ENCODE measurements at places on chromosomes 7 and 10.

DNA sequence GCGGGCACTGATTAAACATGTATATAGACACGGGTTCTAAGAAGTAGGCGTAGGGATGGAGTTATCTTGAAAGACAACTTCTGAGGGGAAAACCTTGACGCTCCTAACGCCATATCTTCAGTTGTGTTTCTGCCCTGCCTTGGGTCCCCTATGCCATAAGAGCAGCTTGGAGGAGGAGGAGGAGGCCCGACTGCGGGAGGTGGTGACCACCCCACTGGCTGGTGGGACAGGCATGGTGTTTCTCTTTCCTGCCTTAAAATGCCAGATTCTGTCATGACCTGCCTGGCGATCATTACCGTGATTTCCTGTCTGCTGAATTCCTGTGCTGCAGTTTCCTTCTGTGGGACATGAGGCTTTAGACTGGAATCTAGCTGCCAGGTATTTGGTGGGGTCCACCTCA is 15.9 kb downstream of the ZNF783 start:
- DNase-seq: no peak

DNA sequence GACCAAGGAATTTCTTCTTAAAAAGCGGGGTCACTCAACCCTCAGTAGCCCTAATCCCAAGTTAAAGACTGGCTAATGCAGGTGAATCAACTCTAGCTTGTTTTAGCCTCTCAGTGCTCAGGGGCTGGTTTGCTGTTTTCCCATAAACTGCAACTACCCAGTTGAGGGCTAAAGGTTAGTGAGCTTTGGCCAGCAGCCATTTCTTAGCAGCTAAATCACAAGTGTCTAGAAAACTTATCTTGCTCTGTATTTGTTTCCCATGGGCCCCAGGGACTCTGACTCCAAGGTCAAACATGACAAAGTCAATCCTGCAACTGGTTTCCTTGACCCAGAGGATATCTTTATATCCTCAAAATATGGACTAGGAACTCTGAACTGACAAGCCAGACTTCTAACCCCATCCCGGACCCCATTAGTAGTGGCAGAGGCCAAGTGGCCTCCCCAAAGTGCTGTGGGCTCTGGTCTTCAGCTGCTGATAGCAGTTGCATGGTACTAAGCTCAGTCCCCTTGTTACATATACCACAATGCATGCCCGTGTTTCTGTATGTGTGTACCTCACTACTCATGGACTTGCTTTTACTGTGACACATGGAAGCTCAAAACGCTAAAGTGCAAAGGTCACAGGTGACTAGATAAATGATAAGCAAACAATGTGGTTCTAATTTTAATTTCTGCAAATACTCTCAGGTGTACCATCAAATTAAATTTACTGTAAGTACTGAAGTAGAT is 793.0 kb upstream of the IGFBP3 start:
- DNase-seq: no peak

GRCh38 chr10:132900211-132900756 is 42.1 kb downstream of the CFAP46 start:
- DNase-seq: peak; percentile 24

DNA sequence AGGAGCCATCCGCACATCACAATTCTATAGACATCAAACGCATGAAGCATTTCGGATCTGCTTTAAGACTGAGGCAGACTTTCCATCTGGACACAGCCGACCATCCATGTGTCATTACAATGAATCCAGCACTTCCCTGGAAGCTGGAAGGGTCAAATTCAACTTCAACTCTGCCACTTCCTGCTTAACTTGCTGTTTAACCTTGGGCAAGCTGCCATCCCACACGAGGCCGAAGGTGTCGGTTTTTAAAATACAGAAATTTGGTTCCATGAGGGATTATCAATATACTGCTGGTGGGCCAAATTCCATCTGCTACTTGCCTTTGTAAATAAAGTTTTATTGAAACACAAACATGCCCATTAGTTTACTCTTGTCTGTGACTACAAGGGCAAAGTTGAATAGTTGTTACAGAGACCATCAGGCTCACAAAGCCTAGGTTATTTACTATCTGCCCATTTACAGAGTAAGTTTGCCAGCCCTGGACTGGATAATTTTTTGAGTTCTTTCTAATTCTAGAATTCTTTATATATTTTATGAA is 134.6 kb downstream of the FAM204A start:
- no peak for DNase-seq

DNA sequence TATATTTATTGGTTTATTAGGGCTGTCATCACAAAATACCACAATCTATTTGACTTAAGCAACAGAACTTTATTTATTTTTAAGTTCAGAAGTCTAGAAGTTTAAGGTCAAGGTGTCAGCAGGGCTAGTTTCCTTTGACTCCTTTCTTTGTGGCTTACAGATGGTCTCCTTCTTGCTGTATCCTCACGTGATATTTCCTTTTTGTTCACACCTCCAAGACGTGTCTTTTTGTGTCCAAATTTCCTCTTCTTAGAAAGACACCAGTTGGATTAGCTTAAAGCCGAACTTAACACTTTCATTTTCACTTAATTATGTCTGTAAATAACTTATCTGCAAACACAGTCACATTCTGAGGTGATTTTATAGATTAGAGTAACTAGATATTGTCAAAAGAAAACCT is 631.4 kb upstream of the POT1 start:
- no peak for DNase-seq

DNA sequence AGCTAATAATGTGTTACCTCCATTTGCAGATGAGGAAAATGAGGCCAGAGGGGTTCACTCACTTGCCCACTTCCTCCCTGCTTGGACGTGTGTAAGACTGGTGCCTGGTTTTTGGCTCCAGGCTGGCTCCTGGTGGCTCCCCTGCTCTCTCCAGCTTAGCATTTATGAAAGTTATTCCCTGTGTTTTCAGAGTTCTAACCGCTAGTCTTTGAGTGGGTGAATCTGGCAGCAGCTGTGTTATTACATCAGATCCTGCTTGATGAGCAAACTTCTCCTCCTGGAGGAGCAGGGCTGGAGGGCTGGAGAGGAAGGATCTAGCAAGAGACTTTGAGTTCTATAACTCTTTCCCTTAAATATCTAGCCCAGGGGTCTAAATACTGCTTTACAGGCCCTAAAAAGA is 80.9 kb upstream of the AGBL3 start:
- no peak for DNase-seq

GRCh38 chr7:132533916-132534315 is 42.4 kb downstream of the PLXNA4 start:
- no peak for DNase-seq

- DNase-seq: no peak
These were observed 154.8 kb upstream of the TMEM196 start for GRCh38 chr7:19928247-19928646.

GRCh38 chr7:38728145-38728544 is 97.0 kb upstream of the AMPH start:
- no peak for DNase-seq

DNA sequence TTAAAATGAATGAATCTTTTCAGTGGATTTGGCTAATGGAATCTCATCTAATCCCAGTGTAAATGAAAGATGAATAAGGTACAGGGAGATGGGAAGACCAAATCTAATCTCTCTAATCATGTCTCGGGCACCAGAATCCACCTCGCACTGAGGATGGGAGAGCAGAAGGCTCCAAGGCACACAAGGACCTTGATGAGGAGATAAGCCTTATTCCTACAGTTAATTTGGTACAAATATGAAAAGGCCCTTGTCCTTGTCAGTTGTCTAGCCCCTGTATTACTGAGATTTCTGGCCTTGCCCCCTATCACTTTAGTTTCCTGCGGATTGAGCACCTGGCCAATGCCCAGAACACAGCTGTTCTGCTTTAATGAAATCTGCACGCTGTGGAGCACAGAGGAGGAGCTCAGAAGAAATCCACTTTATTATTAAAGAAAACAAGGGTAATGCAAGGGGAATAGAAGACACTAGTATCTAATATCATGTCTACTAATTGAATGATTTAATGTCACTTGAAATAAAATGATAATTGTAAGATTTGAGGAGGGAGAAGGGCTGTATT is 321.4 kb upstream of the HGF start:
- DNase-seq: no peak

GRCh38 chr7:133941496-133941895 is 185.6 kb upstream of the LRGUK start:
- no peak for DNase-seq

DNA sequence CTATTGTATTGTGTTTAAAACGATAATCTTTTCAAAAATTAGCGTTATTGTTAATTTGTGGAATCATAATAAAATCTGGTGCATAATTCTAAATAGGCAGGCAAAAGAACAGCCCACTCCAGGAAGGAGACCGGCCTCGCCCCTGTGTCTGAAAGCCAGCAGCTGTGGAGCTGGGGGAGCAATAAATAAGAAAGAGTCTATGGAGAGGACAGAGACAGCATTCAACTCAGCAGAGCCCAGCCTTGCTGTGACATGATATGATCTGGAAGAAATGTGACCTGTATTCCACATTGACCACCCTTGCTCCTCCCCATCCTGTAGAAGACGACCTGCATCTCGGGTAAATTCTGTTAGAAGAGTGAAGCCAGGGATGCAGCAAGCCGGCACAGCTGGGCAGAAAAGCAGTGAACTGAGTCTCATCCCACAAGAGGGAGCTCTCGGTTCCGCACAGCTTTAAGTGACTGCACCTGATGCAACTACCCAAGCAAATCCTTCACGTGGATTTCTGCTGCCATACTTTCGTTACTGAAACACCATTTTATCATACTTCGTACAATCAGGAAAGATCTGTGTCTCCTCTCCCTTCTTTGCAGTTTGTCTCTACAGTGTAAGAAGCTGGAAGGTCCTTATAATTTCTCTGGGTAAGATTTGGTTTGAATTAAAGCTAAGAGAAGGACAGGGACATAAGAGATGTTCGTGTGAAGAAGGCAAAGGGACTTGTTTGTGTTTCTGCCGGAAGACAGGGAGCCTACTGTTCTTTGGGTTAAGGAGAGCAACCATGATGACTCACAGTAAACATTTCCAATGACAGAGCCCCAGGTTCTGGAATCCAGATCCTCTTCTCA is 427.1 kb downstream of the GPAM start:
- peak; percentile 38 for DNase-seq

- DNase-seq: no peak
These were observed 47.0 kb downstream of the RBM20 start for GRCh38 chr10:110691139-110691538.

DNA sequence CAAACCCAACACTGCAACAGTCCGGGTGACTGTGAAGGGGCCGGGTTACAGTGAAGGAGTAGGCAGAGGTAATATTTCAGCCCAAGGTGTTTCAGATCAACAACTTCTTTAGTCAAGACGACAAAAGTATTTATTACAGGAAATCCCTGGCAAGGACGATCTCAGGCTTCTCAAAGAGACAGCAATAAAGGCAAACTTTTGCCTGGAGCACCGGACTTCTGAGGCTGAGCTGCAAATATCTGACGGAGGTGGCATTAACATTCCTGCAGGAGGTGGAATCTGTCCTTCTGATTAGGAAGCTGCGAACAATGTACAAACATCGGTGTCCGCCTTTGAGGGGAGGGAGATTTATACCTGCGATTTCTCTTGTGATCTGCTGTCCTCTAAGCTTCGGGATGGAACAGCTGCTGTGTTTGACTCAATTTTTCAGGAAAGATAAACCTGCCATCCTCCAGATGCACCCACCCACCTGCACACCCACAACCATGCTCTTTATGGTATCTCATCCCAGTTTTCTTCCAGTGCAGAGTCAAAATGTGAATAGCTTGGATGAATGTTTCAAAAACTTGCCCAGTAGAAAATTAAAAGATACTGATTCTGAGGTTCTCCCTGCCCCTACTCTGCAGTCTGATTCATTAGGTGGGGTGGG is 32.1 kb downstream of the EMX2 start:
- no peak for DNase-seq

Measured in lower lobe of right lung (tissue), 2 donors.